ENCODE measurements at places on chromosomes 7 and 10.

DNA sequence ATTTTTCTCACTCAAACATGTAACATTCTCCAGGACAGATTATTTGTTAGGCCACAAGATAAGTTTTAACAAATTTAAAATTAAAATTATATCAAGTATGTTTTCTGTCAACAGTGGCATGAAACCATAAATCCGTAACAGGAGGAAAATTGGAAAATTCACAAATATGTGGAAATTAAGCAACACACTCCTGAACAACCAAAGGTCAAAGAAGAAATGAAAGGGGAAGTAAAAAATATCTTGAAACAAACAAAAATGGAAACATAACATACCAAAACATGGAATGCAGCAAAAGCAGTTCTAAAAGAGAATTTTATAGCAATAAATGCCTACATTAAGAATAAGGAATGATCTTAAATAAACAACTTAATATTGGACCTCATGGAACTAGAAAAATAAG is 147.3 kb downstream of the ZEB1 start:
- DNase-seq, result no peak

- DNase-seq, result no peak
Observed at GRCh38 chr7:1928645-1929348, 258.7 kb downstream of the ELFN1 start.

GRCh38 chr10:89362929-89363328 is 14.9 kb upstream of the IFIT1B start:
- DNase-seq, result no peak

DNA sequence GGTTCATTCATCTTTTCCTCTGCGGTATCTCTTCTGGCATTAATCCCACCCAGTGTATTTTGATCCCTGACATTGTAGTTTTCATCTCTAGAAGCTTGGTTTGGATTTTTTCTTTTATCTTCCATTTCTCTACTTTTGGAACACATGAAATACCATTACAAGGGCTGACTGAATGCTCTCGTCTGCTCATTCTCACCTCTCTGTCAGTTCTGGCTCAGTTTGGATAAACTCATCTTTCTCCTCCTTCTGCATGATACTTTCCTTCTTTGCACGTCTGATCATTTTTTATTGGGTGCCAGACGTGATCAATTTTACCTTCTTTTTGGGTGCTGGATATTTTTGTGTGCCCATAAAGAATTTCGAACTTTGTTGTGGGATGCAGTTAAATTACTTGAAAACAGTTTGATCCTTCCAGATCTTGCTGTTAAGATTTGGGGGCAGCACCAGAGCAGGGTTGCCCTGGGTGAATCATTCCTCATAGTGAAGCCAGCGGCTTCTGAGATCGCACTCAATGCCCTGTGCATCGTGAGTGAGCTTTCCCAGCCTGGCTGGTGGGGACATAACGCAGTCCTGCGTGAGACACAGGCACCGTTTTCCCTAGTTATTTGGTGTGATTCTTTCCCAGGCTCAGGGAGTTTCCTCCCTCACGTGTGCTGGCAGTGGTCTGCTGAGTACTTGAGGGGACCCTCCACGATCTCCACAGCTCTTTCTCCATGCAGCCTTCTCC is 53.8 kb downstream of the LHPP start:
- DNase-seq, result no peak

GRCh38 chr10:45547207-45547606 is 125.4 kb downstream of the ZFAND4 start:
- DNase-seq, result no peak

Data from GM12878 (cell line).